ENCODE measurements at places on chromosomes 3 and 15. TPM values are rescaled to one million over a fixed set of nuclear protein-coding genes. Genes with fewer than 3 reads are reported as not detected.

Gene ARGFX
- not detected for total RNA-seq

Gene SPSB4
- 1.4 TPM for total RNA-seq

Gene MCTP2
- 27.0 TPM for total RNA-seq

Gene AGTR1
- total RNA-seq: 0.43 TPM

Gene ABHD14A
- total RNA-seq: 12.1 TPM

Gene IL12A
- 7.4 TPM for total RNA-seq

Gene NUP210
- total RNA-seq: 0.26 TPM

Gene LTK
- total RNA-seq: 0.13 TPM

Gene SLC22A14
- total RNA-seq: 0.32 TPM

Gene EHHADH
- 7.3 TPM for total RNA-seq

Gene GOLGA6L7
- total RNA-seq: not detected

Gene HRG
- not detected for total RNA-seq

Gene ZNF860
- total RNA-seq: 2.8 TPM

Gene AMIGO3
- 0.32 TPM for total RNA-seq

Gene CASR
- not detected for total RNA-seq

Gene LAMB2
- 322 TPM for total RNA-seq

Gene PAQR5
- total RNA-seq: 4.8 TPM

Gene DPP8
- 52.3 TPM for total RNA-seq

Gene SAMD7
- total RNA-seq: not detected

Gene TM6SF1
- total RNA-seq: 0.11 TPM

Gene IVD
- total RNA-seq: 35.7 TPM

Gene STAB1
- 4.5 TPM for total RNA-seq

Gene FANCD2OS
- total RNA-seq: not detected

Gene SSUH2
- total RNA-seq: not detected

Gene GOLGA8J
- total RNA-seq: 0.52 TPM
